Cerebellum (tissue), 4 donors: ENCODE measurements at places on chromosomes 16 and 17. TPM values are rescaled to one million over a fixed set of nuclear protein-coding genes. Genes with fewer than 3 reads are reported as not detected.

DNA sequence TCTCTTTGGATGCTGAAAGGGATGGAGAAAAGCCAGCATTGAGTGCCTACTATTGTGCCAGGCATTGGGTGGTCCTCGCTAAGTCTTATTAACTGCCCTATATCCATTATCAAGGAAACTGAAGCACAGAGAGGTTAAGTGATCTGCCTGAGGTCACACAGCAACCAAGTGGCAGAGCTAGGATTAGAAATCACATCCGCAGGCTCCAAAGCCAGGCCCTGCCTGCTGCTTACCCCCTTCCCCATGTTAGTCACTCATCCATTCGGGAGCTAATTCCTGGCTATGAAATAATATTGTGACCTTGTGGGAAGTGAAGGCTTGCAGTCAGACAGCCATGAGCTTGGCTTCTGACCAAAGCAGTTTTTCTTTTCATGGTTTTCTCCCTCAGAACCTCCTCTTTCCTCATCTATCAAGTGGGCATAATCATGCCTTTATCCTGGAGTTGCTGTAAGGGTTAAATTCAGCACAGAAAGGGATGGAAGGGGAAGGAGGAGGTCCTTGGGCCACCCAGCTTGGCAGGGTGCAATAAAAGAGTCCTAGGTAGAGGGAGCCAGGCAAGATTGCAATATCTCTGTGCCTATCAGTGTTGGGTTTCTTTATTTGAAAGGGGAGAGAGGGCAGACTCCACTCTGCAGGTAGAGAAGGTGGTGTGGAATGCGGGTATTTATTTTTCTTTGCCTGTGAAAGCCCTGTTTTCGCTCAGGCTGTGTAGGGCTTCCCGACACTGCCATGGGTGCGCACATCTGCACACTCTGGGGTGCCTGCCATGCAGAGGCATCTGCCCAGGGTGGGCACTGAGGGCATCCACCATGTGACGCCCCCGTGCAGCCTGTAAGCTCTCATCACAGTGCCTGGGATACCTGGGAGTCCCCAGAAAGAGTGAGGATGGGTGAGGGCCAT, 11.3 kb downstream of the RAI1 start:
- DNase-seq, result no peak

GRCh38 chr16:12901204-12901596, 198 bp upstream of the SHISA9 start:
- DNase-seq, result no peak

- no peak for DNase-seq
These were observed 108.5 kb downstream of the CYB561 start for GRCh38 chr17:63337579-63337978.

DNA sequence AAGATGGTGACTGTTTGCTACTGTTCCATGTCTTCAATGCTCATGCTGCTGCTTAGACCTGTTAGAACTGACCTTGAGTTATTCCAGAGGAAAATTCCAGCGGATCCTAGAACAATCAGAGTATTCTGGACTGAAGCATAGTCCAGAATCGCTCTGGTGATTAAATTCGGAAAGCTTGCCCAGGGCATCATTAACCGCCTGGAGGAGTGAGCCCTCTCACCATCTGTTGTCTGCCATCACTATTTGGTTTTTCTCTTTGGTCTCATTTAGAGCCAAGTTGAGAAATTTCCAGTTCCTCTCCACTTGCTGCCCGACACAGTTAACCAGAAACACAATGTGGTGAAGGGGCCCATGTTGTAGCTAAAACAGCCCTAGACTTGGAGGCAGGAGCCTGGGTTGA, 104.1 kb downstream of the BMERB1 start:
- peak; percentile 84 for DNase-seq

DNA sequence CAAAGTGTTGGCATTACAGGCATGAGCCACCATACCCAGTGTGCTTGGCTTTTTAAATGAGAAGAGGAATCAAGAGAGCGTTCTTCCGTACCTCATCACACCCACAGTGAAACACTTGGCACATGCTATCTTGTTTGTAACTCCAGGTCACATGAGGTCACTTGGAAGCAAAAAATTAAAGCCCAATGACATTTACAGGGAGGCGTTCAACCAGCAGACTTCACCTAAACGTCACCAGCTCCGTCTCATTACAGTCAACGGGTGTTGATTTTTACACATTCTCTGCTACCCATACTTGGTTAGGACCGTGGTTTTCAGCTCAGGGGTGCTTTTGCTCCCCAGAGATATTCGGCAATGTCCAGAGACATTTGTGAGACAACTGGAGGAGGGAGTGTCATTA, 127.0 kb downstream of the XYLT1 start:
- DNase-seq, result no peak

- peak; percentile 60 for DNase-seq
These were observed 4.4 kb upstream of the PRR35 start for GRCh38 chr16:555528-556473.

- DNase-seq, result no peak
These were observed 1.1 kb upstream of the LCMT1 start for GRCh38 chr16:25110387-25110947.

- no peak for DNase-seq
These were observed 62.3 kb downstream of the TMEM100 start for GRCh38 chr17:55660178-55660886.

GRCh38 chr16:72639494-72639893, 408.4 kb downstream of the ZFHX3 start:
- no peak for DNase-seq

- no peak for DNase-seq
These were observed 536 bp downstream of the SLC38A10 start for GRCh38 chr17:81294512-81295030.

GRCh38 chr17:50847566-50847965, 12.2 kb downstream of the WFIKKN2 start:
- DNase-seq, result no peak

DNA sequence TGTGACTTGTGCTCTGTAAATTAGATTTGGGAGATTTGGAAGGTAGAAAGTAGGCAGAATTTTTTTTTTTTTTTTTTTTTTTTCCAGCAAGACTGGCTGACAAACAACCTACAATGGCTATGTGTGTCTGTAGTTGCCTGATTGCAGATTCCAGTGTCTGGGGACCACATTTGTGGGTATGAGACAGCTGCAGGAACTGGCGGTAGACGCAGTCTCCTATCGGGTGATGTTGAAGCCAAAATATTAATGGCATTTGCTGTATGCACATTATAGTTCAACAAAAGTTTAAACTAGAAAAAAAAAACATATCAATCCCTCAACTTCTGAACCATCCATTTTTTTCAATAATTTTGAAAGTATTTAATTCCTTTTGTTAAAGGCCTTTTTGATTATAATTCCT, 665.2 kb downstream of the TOX3 start:
- DNase-seq, result no peak

GRCh38 chr17:77869041-77869599, 89.4 kb upstream of the TNRC6C start:
- DNase-seq, result no peak

GRCh38 chr16:89334050-89334449, 116.5 kb downstream of the ZNF778 start:
- no peak for DNase-seq

DNA sequence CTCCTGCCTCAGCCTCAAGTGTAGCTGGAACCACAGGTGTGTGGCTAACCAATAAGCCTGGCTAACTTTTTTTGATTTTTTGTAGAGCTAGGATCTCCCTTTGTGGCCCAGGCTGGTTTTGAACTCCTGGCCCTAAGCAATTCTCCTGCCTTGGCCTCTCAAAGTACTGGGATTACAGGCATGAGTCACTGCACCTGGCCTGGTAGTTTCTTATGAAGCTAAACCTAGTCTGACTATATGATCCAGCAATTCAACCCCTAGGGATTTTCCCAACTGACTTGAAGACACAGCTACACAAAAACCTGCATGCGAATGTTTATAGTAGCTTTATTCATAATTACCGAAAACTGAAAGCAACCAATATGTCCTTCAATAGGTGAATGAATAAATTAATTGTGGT, 176.2 kb upstream of the IRX3 start:
- no peak for DNase-seq

DNA sequence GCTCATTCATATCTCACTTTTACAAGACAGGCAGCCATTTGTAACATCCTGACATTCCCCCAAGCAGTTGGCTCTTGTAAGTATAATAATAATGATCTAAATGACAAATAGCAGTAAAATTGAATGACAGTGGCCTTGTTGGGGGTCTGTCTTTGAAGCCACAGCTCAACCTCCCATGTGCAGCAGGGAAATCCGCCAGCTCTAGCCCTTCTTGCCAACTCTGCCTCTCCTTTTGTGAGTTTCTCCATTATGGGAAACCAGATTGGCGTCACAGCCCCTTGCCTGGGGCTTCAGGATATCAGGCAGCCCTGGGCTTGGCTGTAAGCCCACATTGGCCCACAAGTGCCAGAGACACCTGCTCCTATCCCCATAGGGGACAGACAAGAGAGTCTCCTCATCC, 70.4 kb upstream of the CACNG5 start:
- peak; percentile 6 for DNase-seq

DNA sequence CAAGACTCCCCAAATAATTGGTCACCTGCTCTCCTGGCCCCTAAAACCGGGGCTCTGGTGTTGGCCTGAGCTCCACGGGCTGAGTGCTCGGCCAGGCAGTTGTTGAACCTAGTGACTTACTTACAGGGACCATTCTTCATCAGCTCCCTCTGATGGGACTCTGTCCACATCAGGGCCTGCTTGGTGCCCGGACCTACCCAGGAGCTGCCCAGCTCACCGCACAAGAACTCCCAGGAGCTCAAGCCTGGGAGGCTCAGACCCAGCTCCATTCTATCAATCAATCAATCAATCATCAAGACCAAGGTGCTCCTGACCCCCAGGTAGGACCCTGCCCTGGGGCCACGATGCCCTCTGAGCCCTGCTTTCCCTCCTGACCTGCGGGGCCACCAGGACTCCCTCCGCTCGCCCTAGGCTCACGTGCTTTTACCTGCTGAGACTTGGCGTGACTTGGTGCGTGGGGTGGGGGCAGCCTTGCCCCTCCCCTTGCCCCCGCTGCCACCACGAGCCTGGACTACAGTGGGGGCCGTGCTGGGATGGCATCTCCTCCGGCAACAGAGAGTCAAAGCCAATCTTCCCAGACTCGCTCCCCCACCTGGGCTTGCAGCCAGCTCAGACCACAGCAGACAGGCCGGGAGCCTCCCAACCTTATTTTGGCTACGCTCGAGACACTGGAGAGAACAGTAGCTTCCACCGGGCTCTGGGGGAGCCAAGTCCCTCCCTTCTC, 15.7 kb downstream of the IL34 start:
- peak; percentile 71 for DNase-seq

DNA sequence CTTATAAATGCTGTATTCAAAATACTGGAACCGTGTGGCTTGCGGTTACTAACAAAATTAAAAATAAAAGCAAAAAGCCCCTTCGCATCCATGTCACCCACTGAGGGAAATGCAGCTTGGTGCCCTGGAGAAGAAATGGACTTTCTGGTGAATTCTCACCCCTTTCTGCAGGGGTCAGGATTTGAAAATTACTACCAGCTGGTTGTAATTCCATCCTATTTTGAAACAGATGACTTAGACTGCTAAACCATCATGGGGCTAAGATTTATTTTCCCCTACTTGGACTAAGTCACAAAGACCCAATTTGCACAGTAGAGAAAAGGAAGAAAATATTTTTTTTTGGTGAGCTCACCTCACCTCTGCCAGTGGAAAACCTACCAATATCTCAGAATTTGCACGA, 111.4 kb upstream of the MYOCD start:
- no peak for DNase-seq

GRCh38 chr17:50420419-50421112, 5.5 kb upstream of the ACSF2 start:
- DNase-seq, result no peak

DNA sequence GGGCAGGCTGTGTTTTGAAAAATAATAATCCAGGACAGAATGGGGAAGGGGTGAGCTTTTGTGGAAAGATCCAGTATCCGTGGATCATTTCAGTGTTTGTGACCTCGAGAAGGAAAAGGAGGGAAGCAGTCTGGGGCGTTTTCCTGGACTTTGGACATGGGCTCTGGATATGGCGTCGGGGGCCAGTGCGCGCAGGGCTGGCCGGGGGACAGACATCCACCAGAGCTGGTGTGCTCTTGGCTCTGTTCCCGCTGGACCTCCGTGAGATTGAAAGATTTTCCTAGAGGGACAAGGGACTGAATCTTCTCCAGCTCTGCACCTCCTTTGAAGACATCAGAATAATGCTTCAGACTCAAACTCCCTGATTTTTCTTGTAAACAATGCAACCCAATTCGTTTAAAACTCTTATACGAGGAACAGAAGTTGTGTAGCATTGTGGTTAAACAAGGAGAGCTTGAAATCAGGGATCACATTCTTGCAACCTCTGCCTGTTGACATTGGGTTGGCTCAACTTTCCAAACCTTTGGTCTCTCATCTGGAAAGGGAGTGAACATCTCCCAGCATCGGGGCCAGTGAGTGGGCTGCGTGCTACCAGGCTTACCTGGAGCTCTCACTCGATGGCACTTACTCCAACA, 75.9 kb downstream of the C16orf95 start:
- DNase-seq, result no peak

- DNase-seq, result no peak
These were observed 4.5 kb downstream of the PCGF2 start for GRCh38 chr17:38743556-38744171.

DNA sequence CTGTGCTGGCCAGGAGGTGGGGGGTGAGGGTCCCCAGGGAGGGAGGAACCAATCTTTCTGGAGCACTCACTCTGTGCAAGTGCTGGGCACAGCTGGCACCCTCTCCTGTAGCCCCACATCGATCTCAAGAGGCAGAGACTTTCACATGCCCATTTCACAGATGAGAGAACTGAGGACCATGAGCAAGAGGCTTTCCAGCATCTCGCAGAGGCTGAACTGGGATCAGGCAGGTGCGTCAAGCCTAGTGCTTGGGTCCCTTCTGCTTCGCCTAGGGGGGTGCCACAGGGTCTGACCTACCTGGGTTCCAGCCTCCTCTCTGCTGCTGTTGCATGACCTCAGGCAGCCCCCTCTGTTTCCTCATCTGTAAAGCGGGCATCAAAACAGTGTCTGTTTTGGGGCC, 1.3 kb upstream of the WFDC1 start:
- DNase-seq, result no peak

- DNase-seq, result no peak
These were observed 391.0 kb upstream of the EEF2KMT start for GRCh38 chr16:5488581-5488980.

- DNase-seq, result peak; percentile 93
These were observed 28.2 kb downstream of the ACTG1 start for GRCh38 chr17:81484195-81484979.

Gene SHCBP1
- 7.6 TPM for total RNA-seq

Gene ICAM2
- total RNA-seq, result 6.3 TPM

Gene LDAF1
- total RNA-seq, result 11.8 TPM

Gene NHLRC4
- total RNA-seq, result 0.27 TPM

Gene POLR3K
- 3.4 TPM for total RNA-seq

Gene C1QTNF8
- not detected for total RNA-seq

Gene CDK5R1
- 88.1 TPM for total RNA-seq

Gene GALK1
- 6.8 TPM for total RNA-seq

Gene SULT1A4
- total RNA-seq, result 0.64 TPM

Gene TMEM231
- total RNA-seq, result 21.2 TPM

Gene CX3CL1
- total RNA-seq, result 4.4 TPM

Gene DHRS7C
- not detected for total RNA-seq

Gene TPSD1
- not detected for total RNA-seq

Gene CDRT15L2
- not detected for total RNA-seq

Gene HBA2
- total RNA-seq, result 1,595 TPM
